ENCODE measurements at places on chromosomes 12 and 14. TPM values are rescaled to one million over a fixed set of nuclear protein-coding genes. Genes with fewer than 3 reads are reported as not detected.

KRT77 gene
- not detected for total RNA-seq

FGF6 gene
- total RNA-seq, result not detected

SLC17A8 gene
- total RNA-seq, result not detected

FOXM1 gene
- total RNA-seq, result 0.84 TPM

LRCOL1 gene
- not detected for total RNA-seq

PRR4 gene
- total RNA-seq, result 1.0 TPM

SERPINA1 gene
- not detected for total RNA-seq

SYNDIG1L gene
- total RNA-seq, result not detected

KICS2 gene
- 18.7 TPM for total RNA-seq

SIX1 gene
- not detected for total RNA-seq

RASAL1 gene
- total RNA-seq, result 13.9 TPM

GSC gene
- total RNA-seq, result not detected

RHEBL1 gene
- 3.0 TPM for total RNA-seq

ARHGAP9 gene
- 154 TPM for total RNA-seq

B3GNT4 gene
- not detected for total RNA-seq

BATF gene
- 13.9 TPM for total RNA-seq

CIROP gene
- not detected for total RNA-seq

PROX2 gene
- not detected for total RNA-seq

MAPK1IP1L gene
- total RNA-seq, result 116 TPM

TAMALIN gene
- 139 TPM for total RNA-seq

CD27 gene
- 116 TPM for total RNA-seq

KRT6A gene
- total RNA-seq, result not detected

SIRT4 gene
- total RNA-seq, result 4.8 TPM

RNASE7 gene
- total RNA-seq, result not detected

GPR135 gene
- total RNA-seq, result 4.7 TPM

ESR2 gene
- 98.7 TPM for total RNA-seq

PLD4 gene
- total RNA-seq, result 51.0 TPM

DENND5B gene
- total RNA-seq, result 55.3 TPM

ZNF839 gene
- 22.9 TPM for total RNA-seq

AJUBA gene
- total RNA-seq, result 0.83 TPM

TAC3 gene
- not detected for total RNA-seq

FSCB gene
- not detected for total RNA-seq

AREL1 gene
- 39.4 TPM for total RNA-seq

KRT85 gene
- not detected for total RNA-seq

RHOJ gene
- total RNA-seq, result not detected

FOXA1 gene
- total RNA-seq, result not detected

LHX5 gene
- total RNA-seq, result not detected

CSRNP2 gene
- 49.8 TPM for total RNA-seq

GRIN2B gene
- total RNA-seq, result not detected

CLEC14A gene
- not detected for total RNA-seq

COL2A1 gene
- total RNA-seq, result not detected

INSM2 gene
- total RNA-seq, result not detected

All from B cell (primary cell).